Caudate nucleus (tissue), 63 donors: ENCODE measurements at places on chromosomes 5 and 9.

DNA sequence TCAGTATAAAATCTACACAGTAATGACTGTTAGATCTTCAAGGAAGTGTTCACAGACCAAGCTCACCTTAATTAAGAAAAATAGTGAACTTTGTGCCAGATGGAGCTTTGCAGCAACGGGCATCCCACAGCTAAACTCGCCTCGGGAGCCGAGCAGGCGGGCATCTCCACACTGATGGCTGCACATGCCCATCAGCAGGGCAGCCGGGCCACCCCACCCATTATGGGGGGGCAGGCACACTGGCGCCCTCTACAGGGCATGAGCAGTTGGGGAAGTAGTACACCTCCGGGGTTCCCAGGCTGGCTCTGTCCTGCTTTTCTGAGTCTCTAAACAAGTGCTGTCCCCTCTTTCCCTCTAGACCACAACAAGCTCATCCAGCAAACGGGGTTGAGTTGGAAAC is 21.6 kb downstream of the ANKS6 start:
- DNase-seq: no peak

- no peak for DNase-seq
Measured at GRCh38 chr9:75041041-75041440, 12.9 kb upstream of the CARNMT1 start.

GRCh38 chr9:136275655-136276429 is 28.1 kb downstream of the CCDC187 start:
- DNase-seq: no peak

DNA sequence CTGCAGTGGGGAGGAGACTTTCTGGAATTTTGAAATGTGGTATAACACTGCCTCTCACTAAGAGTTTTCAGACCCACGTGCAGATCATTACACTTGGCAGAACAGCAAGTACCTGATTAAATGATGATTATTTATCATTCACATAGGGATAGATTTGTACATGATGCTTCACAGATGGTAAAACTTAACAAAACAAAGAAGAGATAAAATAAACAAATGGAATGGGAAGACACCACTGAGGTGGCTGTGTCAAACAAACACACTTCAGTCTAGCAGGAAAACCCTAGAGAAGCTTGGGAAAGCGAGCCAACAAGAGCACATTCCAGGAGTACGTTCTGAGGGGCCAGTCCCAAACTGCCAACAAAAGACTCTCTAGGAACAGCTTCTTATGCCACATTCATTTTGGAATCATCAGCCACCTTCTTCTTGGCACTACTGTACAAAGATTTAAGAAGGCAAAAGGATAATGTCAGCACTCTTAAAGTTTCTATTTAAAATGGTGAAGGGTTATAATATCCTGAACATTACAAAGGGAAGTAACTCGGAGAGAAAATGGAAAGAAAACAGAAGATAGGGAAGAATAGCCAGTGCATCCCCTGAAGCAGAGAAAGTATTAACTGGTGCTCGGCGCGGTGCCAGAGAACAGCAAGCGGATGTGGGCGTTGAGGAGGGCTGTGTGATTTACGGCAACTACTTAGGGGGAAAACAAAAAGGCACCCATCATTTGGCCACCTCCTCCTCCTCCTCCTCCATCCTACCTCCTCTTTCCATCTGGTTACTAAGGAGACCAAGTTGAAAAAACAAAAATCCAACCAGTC is 1.6 kb downstream of the MED27 start:
- DNase-seq: peak; percentile 36

DNA sequence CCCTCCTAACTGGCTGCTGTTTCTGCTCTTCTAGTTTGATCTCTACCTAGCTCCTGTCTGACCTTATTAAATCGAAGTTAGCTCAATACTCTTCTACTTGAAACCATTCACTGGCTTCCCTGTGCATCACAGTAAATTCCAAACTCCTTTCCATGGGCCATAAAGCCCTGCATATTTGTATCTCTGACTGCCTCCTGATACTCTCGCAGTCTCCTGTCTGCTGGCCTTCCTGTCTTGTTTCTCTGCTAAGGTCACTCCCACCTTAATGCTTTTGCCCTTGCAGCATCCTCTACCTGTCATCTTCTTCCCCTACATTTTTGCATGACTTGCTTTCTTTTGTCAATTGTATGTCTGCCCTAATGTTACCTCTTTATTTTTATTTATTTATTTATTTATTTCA is 44.8 kb downstream of the SNCAIP start:
- DNase-seq: no peak

- no peak for DNase-seq
Measured at GRCh38 chr5:57207681-57208080, 33.8 kb downstream of the GPBP1 start.

DNA sequence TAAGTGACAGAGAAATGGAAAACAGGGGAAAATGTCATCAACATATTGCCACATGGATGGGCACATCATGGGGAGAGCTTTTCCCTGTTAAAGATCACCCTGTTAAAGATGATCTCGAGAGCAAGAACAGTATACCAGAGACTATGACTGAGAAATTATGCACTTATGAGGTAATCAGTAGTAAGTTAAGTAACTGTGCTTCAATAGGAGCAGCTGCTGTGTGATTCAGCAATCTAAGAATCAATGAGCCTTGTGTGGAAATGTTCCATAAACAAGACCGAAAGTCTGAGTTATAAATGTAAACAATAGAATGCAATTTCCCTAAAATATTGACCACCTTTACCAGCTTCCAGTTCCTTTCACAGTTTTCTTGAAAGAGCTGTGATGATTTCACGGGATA is 582.3 kb downstream of the CAAP1 start:
- no peak for DNase-seq

GRCh38 chr9:112140936-112141335 is 34.2 kb downstream of the SUSD1 start:
- DNase-seq: no peak

DNA sequence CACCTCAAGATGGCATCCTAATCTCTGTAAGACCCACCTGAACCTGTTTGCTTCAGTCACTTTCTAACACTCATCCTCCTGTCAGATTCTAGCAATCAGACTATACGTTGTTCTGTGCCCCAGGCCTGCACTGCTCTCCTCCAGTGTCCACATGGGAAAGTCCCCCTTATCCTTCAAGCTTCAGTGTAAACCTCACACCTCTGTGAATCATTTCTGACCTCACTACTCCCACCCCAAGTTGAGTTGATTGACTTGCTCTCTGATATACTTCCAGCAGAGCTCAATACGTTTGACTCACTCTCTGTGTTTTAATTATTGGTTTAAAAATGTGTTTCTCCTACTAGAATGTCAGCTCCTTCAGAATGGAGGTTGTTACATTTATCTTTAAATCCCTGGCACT is 240.2 kb downstream of the FBXL17 start:
- no peak for DNase-seq

DNA sequence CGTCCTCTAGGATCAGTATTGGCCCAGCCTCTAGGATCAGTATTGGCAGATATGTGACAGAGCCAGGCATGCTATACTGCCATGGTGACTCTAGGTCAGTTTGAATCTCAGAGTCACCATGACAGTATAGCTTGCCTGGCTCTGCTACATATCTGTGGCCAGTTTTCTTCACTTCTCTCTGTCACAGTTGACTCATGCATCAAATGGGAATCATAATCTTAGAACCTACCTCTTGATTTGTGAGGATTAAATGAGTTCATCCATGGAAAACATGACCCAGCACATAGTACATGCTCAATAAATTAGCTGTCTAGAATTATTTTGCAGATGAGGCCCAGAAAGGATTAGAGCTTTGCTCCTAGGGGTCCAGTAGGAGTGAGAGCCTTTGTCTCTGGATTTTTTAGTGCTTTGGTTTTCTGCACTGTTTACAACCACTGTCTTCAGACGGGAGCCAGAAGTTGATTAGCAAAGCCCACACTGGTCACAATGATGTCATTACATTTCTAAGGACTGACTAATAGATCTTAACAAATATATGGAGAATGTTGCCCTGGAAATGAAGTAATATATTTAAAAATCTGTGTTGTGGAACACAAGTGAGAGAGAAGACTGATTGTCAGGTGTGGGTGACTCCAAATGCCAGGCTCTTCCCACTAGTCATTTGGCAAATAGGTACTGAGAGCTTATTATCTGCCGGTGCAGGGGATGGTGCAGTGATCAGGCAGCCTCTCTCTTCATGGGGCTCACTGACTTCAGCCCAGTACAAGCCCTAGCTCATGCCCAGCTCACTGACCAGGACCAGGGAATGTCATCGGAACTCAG is 76.0 kb downstream of the COL15A1 start:
- DNase-seq: no peak

GRCh38 chr5:88677943-88678769 is 204.8 kb downstream of the MEF2C start:
- DNase-seq: no peak

- no peak for DNase-seq
Measured at GRCh38 chr5:68379275-68380036, 163.9 kb downstream of the PIK3R1 start.

GRCh38 chr9:112032009-112032408 is 135.4 kb downstream of the UGCG start:
- no peak for DNase-seq

- DNase-seq: no peak
Measured at GRCh38 chr5:58405175-58405574, 54.7 kb downstream of the PLK2 start.

GRCh38 chr5:112973036-112973435 is 3.6 kb upstream of the DCP2 start:
- no peak for DNase-seq

GRCh38 chr5:18850216-18850615 is 1137.8 kb downstream of the CDH18 start:
- no peak for DNase-seq

GRCh38 chr5:154568589-154568988 is 90.6 kb upstream of the HAND1 start:
- DNase-seq: no peak

DNA sequence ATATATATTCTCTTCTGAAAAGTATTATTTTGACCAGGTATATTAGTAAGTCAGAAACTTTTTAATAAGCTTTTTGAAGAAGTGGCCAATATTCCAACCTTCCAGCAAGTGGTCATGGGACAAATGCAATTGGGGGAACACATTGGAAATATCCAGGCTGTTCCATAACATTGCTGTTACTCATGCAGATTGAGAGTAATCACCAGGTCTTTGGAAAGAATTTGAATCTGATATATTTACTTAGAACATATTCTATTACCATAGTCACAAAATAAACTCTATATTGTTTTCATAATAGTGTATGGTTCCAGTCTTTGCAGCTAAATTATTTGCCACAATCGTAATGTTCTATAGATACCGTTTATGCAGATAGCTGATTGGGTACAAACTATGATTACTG is 102.8 kb downstream of the TAF11L14 start:
- DNase-seq: no peak

DNA sequence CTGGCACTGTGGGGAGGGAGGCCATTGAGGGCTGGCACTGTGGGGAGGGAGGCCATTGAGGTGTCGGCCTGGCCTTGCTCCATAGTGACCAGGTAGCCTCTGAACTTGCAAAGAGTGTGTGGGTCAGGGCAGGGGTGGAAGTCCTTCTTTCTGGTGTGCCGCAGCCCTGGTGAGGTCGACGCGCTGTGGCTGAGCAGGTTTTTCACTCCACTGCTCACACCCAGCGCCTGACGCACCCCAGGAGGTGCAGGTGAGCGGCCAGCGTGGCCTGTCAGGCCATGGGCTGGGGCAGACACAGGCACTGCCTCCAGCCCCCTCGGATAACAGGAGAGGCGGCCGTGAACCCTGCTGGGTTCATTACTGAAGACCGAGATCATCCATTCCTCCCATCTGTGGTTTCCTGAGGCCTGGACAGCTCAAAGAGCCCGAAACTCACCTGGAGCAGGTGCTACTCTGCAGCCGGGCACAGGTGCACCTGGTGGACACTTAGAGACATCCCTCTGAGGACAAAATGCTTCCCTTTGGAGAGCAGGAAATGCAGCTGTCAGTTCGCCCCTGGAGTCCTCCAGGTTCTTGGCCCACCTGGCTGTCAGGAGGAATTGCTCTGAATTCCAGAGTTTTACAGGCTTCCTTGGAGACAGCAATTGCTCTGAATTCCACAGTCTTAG is 32.4 kb downstream of the LHX3 start:
- no peak for DNase-seq

- no peak for DNase-seq
Measured at GRCh38 chr9:127139775-127140174, 17.3 kb upstream of the ANGPTL2 start.

- no peak for DNase-seq
Measured at GRCh38 chr5:2569774-2570542, 181.5 kb downstream of the IRX2 start.

DNA sequence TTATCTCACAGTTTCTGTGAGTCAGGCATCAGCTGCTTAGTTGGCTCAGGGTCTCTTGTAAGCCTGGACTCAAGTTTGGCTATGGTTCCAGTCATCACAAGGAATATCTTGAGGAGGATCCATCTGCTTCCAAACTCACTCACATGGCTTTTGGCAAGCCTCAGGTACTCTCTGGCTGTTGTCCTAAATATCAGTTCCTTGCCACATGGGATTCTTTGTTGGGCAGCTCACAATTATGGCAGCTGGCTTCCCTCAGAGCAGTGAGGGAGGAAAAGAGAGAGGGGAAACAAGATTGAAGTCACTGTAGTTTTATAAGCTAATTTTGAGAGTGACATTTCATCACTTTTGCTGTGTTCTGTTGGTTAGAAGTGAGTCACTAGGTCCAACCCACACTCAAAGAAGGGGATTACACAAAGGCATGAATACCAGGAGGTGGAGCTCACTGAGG is 144.5 kb downstream of the GCNT1 start:
- DNase-seq: no peak

- no peak for DNase-seq
Measured at GRCh38 chr5:96330530-96331140, 102.4 kb downstream of the PCSK1 start.

DNA sequence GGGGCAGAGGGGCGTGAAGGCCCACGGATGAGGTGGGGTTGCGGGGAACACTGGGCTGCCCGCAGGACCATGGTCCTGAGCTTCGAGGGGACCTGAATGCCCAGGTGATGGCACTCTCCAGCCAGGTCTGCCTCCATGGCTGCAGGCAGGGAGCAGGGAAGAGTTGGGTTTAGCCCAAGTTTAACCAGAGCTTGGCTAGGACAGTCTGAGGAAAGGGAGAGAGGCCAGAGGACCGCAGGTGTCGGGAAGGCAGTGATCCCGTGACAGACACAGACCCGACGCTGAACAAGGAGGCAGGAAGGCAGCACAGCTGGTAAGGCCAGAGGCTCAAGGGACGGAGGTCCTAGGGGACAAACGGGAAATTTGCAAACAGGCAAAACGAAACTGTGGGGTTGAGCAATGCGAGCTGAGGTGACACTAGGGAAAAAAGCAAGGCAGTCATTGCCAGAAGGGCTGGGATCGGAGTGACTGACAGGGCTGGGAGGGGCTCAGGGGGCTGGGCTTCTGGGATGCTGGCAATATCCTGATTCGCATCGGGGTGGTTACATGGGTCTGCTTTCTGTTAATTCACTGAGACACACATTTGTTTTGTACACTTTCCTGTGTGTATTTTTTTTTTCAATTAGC is 25.0 kb downstream of the ARPC5L start:
- DNase-seq: no peak

DNA sequence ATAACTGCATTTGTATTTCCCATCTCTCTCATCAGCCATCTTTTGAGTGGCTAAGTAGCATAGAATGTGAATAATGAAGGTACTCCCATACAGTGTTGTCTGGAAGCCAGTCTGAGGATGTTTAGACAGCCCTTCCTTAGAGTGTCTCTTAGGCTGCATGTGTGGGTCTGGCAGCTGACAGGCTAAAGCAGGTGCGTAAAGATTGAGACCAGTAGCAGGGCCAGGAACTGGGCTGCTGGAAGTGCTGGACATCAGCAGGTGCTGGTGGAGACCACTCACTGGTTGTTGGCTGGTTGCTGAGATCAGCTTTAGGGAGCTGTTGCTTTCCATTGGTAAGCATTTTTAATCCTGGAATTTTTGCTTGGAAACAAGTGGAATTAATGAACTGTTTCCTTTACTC is 197.5 kb downstream of the PCSK5 start:
- no peak for DNase-seq

- DNase-seq: no peak
Measured at GRCh38 chr9:99015890-99016289, 72.2 kb downstream of the COL15A1 start.
